AG10803 (cell line): ENCODE measurements at places on chromosomes 2 and 18.

GRCh38 chr2:203756161-203756560 lies 49.7 kb downstream of the CD28 start:
- no peak for DNase-seq

- no peak for DNase-seq
These were observed 14.5 kb downstream of the PTMA start for GRCh38 chr2:231722721-231723307.

GRCh38 chr18:49768051-49768391 lies 45.3 kb downstream of the ACAA2 start:
- peak; percentile 39 for DNase-seq

- no peak for DNase-seq
These were observed 436.7 kb downstream of the LPIN1 start for GRCh38 chr2:12183032-12183645.

DNA sequence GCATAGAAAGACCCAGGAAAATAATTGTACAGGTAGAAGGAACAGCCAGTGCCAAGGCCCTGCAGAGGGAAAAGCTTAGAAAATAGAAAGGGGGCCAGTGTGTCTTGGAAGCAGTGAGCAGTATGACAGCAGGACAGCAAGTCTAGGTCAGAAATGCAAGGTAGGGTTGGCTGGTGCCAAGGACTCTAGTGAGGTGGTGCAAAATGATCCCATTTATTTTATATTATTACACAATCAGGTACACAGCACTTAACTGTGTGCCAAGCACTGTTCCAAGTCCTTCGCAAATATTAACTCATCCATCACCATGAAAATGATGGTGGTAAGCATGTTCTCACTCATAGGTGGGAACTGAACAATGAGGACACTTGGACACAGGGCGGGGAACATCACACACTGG lies 100.0 kb downstream of the AQP4 start:
- DNase-seq: no peak

DNA sequence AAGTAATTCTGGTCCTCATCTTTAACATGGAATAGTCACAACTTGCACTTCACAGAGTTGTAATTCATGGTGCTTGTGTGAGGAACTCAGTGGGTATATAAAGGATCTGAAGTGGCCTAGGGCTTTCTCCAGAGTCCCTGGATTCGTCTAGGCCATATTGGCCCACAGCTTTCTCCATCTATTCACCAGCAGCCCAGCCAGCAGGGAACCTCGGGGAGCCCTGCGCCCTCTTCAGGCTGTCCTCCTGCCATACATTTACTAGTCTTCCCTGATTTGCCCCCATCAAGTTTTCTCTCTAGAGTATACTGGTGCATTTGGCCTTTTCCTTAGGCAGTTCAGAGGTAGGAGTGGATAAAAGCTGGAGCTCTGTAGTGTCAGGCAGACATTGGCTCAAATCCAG lies 278.3 kb downstream of the MYCN start:
- no peak for DNase-seq

DNA sequence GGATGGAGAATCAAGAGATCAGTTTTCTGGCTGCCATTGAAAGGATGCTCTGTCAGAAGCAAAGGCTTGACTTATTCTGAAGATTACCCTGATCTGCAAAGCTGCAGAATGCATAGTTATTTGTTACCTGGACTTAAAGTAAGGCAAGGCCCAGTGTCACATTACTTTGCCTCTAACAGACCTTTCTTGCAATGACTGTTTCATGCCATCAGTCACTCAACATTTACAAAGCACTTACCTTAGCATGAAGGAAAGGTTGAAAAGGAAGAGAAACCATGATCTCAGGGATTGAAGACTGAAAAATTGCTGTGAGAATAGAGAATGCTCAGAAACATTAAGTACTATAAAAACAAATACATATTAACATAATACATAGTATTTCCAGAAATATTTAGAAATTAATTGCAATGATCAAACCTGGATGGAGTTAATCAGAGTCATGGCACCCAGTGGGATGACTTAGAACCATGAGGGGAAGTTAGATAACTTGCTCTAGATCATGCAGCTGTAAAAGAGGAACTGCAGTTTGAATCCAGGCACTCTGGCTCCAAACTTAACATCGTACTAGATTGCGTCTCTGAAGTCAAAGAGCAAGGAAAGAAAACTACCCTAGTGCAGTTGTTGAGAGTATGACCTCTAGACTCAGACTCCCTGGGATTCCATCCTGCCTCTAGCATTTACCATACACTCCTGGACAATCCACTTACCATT lies 26.5 kb upstream of the FAM117B start:
- no peak for DNase-seq

GRCh38 chr2:197208024-197208423 lies 102.6 kb downstream of the ANKRD44 start:
- DNase-seq: no peak

DNA sequence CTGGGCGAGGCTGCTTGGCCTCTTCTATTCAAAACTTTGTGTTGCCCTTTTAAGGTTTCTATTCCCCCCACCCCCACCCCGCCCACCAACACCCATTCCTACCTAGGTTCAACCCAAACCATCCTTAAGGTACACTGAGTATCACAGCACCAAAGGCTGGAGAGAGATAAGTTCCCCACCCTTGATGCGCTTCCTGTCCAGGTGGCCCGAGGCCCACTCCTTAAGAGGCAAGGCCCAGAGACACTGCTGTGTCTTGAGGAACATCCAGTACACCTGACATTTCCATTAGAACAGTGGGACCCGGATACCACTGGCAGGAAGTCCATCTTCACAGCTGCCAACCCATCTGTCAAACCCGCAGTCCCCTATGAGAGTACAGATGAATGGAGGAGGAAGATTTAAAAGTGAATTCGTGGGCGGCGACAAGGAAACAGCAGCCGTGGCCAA lies 277 bp upstream of the INPP1 start:
- DNase-seq: no peak

GRCh38 chr18:1012775-1013174 lies 108.1 kb downstream of the ADCYAP1 start:
- no peak for DNase-seq

GRCh38 chr2:100784681-100785080 lies 35.3 kb upstream of the NPAS2 start:
- DNase-seq: no peak

DNA sequence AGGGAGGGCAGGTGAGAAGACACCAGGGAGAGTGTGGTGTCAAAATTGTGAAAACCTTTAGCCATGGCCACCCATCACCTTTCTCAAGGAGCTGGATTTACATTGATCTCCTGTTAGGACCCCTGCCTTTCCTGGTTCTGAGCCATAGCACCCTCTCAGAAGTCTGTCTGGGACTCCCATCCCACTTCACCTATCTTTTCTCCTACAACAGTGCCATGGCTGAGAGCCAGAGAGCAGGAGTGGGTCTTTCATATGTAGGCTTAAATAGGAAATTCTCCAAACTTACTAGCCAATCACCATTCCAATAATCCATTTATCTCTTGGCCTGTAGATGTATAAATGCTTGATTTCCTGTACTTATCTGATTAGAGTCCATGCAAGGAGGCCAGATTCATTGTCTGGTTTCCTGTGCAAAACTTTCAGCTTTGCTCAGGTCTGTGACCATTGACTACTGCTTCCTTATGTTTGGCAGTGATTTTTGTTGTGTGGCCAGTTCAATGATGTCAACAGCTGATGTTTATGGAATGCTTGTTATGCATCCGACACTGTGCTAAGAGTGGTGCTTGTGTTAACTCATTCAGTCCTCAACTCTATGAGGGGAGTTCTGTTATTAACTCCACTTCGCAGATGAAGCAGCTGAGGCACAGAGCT lies 57.6 kb upstream of the IGFBP5 start:
- peak; percentile 48 for DNase-seq

GRCh38 chr2:120108749-120109148 lies 95.9 kb downstream of the EPB41L5 start:
- DNase-seq: peak; percentile 4

GRCh38 chr2:138630164-138630563 lies 128.6 kb downstream of the SPOPL start:
- no peak for DNase-seq

DNA sequence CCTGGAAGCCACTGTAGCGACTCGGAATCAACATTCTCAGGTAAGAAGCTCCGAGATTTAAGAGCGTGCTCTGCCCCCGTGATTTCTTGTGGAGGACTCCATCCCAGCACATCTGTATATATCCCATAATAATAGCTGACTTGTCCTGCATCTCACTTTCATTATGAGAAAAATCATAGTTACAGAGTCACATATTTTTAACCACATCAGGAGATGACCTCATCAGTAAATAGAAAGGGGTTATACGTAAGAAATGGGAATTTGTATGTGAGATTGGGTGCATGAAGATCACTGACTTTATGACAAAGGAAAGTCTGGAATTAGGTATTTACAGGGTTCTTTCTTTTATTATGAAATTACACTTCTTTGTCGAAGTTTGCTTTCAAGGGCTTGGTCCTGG lies 16.4 kb upstream of the TMEM18 start:
- DNase-seq: no peak

GRCh38 chr2:100021791-100022340 lies 120.5 kb downstream of the AFF3 start:
- DNase-seq: no peak

DNA sequence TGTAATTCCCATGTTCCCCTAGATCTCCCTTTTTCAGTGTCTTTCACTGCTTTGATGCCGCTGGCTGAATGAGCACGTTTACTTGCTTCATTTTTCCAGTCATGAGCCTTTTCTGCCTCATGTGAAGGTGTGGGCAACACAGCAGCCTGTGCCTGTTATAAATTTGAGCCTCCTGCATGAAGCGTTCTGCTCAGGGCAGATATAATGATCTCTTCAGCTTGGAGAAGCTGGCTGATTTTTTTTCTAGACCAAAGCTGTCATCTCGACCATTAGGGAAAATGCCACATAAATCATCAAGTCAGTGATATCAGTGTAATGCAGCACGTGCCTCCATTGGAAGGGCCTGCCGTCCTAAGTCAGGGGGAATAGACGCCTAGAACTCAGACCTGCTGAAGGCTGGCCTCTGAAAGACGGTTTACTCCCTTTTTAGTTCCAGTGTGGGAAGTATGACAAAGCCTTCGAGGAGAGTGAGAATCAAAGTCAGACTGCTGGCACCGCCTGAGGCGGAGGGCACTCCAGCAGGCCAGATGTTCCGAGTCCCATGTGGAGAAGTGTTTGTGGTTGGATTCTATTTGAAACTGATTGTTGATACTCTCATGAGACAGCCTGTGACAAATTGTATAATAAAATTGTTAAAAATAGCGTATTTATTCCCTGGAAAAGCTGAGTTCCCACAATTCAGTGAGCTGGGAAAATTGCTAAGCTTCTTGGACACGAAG lies 196.5 kb downstream of the MYO1B start:
- DNase-seq: peak; percentile 88

DNA sequence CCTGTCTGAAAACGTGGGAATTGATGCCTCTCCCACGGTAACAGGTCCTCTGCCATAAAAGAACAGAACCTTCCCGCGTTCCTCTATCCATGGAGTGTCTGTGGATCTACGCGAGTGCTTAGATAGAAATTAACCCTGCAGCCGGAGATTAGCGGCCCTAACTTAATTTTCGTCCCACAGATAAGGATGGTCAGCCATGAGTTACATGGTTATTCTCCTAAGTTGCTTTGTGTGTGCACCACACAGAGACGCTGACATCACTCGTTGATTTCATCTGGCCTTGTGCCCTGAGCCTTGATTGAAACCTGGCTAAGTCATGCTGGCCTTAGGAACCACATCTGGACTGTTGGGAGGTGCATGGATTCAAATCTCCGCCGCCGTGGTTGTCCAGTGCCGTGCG lies 132.1 kb downstream of the GBX2 start:
- DNase-seq: no peak

GRCh38 chr2:19473350-19473749 lies 114.9 kb upstream of the OSR1 start:
- no peak for DNase-seq

GRCh38 chr2:205748639-205749038 lies 66.3 kb downstream of the NRP2 start:
- DNase-seq: no peak

DNA sequence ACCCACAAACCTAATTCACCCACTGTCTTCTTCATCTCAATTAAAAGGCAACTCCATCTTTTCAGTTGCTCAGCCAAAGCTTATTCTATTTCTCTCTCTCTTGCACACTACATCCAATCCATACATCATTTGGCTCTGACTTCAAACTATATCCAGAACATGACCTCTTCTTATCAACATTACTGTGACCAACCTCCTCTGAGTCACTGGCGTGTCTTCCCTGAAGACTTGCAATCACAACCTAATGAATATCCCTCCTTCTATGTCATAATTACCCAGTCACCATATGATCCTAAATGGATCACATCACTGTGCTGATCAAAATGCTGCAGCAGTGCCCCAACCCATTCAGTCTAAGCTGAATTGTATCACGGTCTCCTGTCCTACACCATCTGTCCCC lies 22.6 kb upstream of the SULT1C3 start:
- DNase-seq: no peak

DNA sequence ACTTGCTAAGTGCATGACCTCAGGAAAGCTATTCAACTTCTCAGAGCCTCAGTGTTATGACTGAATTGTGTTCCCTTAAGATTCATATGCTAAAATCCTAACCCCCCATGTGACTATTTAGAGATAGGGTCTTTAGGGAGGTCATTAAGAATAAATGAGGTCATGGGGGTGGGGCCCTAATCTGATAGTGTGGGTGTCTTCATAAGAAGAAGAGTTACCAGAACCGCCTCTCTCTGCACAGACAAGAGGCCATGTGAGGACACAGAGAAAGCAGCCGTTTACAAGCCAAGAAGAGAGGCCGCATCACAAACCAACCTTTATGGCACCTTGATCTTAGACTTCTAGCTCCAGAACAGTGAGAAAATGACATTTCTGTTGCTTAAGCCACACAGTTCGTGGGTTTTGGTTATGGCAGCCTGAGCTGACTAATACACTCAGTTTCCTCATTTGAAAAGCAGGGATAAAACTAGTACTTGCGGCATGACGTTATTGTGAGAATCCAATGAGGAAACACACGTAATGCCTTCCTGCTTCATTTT lies 9.9 kb downstream of the SH2D6 start:
- DNase-seq: no peak

DNA sequence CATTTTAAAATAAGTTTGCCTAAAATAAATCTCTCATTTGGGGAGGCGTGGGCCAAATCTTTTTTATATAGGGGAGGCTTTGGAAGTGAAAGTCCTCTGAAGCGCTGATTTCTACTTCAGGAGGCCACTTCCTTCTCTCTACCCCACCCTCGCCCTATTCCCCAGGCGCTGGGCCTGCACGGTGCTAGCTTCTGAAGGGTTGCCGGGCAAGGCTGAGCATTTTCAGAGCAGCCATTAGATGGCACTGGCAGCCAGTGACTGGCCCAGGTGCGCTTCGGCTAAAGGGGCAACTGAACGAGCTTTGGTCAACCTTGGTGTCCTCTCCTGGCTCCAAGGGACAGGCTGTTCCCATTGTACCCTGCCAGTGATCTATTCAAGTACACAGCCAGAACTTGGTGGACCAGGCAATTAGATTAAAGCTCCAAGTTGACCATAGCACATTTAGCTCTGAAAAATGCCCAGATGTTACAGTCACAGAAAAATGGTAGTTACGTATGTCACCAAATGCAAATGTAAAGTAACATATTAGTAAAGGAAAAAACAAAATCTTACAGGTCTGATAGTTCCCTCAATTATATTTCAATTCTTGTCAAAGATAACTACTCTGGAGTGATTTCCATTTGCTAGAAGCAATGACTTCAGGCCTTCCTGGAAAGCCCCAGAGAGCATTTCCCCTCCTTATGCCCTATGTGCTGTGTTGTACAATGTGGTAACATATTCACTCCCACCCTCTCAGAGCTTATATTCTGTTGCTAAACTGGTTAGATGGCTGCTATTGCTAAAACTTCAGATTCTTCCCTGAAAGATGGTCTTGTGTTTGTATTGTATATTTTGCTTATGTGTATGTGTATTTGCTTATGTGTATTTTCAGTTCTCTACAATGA lies 2.1 kb downstream of the POMC start:
- DNase-seq: no peak

GRCh38 chr2:197851451-197851850 lies 47.1 kb downstream of the PLCL1 start:
- DNase-seq: no peak
